ENCODE measurements at places on chromosomes 12 and 14.

GRCh38 chr14:22803687-22803974 is 11.6 kb downstream of the SLC7A7 start:
- DNase-seq = no peak

DNA sequence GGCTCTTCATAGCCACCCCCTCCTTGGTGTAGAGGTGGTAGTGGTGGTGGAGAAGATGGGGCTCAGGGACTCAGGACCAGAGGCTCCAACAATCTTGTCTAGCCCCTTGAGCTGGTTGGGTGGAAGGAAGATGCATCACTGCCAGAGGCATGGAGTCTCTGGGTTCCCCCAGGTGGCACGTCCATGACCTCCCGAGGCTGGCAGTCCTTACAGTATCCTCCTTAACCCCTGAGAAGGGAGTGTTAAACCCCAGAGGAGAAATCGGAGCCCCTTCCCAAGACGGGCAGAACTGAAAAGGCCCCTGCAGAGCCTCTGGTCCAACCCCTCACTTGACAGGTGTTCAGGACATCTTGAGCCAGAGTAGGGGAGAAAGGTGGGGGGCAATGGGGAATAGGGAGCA is 9.1 kb downstream of the KRT83 start:
- no peak for DNase-seq

GRCh38 chr12:64608901-64609535 is 1.3 kb upstream of the RASSF3 start:
- DNase-seq = no peak

DNA sequence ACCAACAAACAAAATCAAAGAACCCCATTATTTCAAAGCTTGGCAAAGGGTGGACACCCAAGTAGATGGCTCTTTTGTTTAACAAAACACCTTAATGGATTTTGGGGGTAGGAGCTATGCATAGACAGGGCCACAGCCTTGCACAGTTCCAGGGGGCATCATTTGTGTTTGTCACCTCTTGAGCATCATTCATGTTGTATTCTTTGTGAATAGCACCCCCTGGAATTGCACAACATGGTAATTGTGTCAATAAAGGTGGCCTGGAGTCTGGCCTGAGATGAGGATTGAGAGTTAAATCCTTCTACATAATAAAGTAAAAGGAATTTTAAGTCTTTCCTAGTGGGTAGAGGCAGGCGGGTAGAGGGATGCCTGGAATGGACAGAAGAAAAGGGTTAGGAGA is 3.3 kb upstream of the FRS2 start:
- DNase-seq = no peak

DNA sequence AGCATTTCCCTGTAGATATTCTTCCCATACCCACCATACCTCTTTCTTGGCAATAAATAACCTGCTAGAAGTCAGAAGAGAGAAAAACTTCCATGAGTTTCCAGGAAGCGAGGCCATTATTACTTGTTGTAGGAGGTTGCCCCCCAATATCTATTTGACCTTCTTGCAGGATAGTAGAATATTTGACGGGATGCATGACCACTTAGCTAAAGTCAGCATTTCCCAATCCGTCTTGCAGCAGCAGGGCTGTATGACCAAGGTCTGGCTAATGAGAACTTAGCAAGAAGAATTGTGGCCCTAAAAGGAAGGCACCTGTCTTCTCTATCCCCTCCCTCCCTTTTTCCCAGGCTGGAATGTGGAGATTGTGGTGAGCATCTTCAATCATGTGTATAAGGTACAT is 51.5 kb downstream of the NINJ2 start:
- DNase-seq = no peak

GRCh38 chr12:116266631-116267349 is 10.7 kb downstream of the MED13L start:
- no peak for DNase-seq

GRCh38 chr12:118290130-118290529 is 82.6 kb downstream of the TAOK3 start:
- DNase-seq = no peak

DNA sequence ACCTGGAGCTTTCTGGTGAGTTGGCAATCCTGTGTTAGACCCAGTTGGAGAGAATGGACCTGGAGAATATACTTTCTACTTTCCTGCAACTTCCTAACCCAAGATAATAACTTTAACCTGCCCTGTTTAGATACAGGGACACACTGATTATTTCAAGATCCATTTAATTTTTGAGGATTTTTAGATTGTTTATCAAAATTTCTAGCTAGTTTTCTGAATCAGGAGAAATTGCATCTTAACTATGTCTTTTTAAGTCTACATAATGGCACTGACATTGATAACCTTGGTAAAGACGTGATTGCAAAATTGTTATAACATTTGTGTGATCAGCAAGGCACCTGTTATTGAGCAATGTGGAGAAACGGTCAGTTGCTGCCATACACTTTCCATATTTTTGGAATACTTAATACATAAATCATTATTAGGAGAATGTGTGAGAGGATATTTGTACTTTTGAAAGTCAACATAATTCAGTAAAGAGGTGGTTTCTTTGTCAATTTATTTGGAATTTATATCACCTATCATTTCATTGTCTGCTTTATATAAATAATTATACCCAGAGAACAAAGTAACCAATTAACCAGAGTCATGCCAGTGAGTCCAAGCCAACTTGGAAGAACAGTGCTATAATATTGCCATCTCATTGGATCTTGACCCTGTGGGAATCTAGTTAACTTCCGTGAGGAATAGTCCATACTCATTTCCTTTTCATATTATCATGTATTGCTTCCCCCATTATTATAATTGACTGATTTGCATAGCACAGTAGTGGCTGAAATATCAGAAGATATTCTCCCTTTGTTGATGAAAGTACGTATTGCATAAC is 28.4 kb downstream of the NFYB start:
- no peak for DNase-seq

DNA sequence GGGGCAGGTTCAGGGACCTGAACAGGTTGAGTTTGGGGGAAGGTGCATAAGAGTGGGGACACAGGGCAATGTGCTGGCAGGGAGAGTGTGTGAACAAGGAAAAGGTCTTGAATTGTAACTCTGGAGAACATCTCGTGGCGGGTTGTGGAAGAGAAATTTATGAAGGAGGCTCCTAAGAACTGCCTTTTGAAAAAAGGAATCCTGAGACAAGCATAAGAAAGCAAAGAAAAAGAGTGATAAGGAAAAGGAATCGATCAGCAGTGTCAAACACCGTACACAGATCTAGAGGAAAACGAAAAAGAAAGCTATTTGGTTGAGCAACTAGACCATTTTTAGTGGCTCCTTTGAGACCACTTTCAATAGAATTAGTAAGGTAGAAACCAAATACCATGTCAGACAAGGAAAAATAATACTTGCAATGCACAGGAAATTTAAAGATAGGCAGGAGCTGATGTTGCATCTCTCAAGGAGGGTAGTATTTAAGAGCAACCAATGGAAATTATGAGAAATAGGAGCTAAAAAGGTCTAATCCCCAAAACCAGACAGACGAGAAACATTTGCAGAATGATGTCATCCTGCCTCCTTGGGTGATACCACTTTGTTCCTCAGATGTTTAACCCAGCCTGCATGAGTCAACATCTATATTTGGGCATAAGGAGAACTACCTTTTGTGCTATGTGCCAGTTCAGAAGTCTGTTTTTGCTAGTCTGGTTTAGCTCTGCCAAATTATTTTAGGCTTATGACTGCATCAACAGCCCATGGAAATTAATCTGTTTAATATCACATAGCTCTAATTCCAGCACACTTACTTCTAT is 64.5 kb upstream of the STK38L start:
- no peak for DNase-seq

GRCh38 chr12:102593134-102593533 is 112.8 kb upstream of the IGF1 start:
- DNase-seq = no peak

- peak; percentile 94 for DNase-seq
Measured at GRCh38 chr14:90600619-90601018, 203.8 kb downstream of the CALM1 start.

GRCh38 chr12:111686574-111687105 is 787 bp downstream of the ACAD10 start:
- DNase-seq = no peak

GRCh38 chr12:106248312-106248845 is 559 bp upstream of the CKAP4 start:
- DNase-seq = no peak

- no peak for DNase-seq
Measured at GRCh38 chr12:104426926-104427546, 29.7 kb upstream of the CHST11 start.

DNA sequence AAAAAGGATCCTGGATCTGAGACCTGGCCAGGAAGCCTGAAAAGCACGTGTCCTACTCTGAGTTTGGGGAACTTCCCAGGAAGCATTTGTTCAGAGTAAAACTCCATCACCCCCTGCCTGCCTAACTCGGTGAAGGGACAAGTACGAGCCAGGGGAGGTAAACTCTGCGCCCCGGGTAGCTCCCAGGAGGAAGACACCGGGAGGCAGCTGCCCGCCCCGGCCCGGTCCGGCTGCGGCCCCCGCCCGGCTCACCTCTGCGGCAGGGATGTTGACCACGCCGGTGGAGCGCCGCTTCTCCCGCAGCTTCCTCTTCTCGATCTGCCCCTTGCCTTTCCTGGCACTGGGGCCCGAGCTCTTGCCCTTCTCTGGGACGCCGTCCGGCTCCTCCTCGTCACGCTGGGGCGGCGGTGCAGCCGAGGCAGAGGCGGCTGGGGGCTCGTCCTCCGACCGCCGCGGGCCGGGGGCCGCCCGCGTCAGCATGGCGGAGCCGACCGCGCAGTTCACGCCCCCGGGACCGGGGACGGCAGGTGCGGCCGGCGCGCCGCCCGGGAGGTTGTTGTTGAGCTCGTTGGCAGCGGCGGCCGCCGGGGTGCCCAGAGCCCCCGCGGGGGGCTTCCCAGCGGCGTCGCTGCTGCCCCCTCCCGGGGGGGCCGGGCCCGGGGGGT is 1.2 kb downstream of the PAWR start:
- peak; percentile 44 for DNase-seq

DNA sequence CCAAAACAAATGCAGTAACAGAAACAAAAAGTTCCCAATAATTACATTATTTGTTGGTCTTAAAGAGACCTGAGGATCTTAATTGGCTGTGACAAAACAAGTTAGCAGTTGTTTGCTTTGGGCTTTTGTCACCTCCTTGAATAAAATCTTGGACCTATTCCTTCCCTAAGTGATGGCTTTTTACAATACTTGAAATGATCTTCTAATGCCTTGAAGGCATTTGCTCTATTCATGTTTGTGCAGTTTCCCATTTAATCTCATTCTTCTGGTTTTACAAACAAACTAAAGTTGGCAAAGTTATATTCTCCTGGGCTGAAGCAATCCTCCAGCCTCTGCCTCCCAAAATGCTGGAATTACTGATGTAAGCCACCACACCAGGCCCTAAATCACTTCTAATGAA is 98.8 kb downstream of the OSBPL8 start:
- DNase-seq = no peak

DNA sequence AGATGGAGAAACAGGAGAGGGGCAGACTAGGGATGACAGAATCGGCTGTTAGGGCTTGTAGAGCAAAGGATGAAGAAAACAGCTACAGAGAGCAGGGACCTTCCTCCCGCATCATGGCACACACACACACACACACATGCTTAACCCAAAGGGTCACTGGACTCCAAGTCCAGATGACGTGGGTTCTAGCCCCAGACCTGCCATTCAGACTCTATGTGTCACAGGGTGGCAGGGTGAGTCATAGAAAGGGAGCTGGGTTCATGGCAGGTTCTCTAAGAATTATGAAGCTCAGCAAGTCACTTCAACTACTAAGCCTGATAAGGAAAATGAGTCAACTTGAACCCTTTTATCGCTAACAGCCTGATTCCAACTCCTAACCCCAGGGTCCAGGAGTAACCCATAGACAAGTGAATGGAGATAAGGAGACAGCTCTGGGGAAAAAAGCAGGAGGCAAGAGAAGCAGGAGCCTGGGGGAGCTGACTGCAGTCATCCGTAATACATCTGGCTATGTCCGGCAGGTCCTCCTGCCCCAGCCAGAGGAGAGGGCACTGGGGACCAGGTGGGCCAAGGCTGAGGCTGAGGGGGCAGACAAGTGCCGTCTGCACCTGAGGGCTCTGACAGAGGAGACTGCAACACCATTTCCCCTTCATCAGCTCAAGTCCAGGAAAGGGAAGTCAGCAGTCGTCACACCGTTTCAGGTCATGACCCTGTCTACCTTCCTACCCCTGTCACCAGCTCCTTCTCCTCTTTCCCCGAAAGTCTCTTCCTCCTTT is 3.6 kb upstream of the TNFRSF1A start:
- DNase-seq = no peak

DNA sequence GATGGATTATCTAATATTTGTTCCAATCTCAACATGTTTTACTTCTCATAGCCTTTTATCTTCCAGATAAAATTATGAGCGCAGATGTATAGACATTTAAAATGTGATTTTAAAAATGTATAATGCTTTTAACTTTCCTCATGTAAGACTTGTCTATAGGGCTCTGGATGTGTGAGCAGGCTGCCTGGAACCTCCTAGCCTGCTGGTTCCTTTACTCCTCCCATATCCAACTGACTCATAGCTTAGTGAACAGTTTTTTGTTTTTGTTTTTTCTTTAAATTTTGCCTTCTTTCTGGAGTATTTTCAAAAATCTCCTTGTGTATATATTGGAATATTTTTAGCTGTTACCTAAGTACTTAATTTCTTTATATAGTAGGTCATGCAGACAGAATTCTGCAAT is 115.4 kb downstream of the PDE3A start:
- no peak for DNase-seq
